Nephron progenitor cell (in vitro differentiated cells): ENCODE measurements at places on chromosomes 7 and 10.

- DNase-seq, result no peak
Observed at GRCh38 chr10:12091421-12091820, 22.7 kb downstream of the DHTKD1 start.

DNA sequence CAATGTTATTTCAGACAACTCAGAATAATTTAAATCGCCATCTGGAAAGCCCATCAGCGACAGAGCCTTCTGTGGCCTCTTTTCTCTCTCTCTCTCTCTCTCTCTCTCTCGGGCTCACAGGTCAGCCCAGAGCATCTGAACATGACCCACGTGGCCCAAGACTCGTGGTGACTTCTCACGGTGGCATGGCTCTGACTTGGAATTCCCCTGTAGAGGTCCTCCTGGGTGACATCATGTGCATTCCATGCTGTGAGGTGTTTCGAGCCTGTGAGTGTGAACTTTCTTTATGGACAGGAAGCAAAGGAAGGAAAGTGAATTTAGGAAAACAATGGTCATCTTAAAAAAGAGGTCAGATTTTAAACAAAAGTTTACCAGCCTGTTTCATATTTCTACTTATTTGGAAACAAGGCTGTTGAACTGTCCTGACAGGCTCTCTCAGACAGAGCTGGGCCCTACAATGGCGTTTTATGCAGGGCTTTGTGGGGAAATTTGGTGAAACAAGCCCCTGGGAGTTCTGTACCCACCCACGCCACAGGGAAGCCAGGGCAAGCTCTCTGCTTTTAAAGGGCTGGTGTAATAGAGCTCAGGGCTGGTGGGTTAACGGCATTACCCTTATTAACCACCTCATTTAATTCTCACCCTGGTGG lies 359.7 kb upstream of the ZNF32 start:
- no peak for DNase-seq

DNA sequence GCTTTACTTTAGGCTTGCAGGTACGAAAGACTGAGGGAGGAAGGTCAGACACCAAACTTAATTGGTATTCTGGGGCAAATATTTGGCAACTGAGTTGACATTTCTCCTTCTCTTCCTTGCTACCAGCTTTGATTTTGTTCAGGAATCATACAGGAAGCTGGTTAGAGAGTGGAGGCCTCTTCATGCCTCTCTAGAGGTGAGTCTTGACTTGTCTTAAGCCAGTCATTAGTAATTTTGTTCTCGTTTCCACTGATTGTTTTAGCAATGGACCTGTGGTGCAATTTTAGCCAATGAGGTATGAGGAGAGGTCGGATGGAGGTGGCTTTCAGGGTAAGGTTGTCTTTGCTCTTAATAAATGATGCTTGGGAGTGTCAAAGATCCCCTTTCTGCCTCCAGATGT lies 2.4 kb upstream of the RP9 start:
- no peak for DNase-seq

DNA sequence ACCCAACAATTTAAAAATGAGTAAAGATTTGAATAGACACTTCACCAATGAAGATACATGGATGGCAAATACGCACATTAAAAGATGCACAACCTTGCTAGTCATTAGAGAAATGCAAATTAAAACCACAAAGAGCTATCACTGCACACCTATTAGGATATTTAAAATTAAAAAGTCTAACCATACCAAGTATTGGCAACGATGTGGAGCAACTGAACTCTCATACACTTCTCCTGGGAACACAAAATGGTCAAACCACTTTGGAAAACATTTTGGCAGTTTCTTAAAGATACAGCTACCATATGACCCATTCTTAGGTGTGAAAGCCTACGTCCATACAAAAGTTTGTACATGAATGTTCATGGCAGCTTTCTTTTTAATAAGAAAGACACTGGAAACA lies 36.1 kb downstream of the DCLRE1C start:
- no peak for DNase-seq

- DNase-seq, result no peak
Observed at GRCh38 chr10:113053881-113054280, 103.8 kb downstream of the TCF7L2 start.

- DNase-seq, result no peak
Observed at GRCh38 chr7:32412471-32412870, 77.7 kb downstream of the LSM5 start.

DNA sequence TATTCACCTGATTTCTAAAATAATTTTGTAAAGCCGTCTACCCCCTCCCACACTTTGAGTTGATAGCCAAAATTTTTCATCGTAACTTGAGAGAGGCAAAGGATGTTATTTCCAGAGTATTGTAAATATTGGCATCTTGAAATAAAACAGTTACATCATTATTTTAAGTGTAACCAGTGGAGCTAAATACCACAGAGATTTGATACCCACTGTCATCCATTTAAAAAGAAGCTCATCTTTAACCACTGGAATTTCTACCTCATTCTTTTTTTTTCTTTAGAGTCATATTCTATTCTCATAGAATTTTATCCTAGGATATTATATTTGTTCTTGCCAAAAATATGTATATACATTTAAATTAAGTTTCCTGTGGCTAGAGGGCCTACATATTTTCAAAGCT lies 48.6 kb downstream of the CAMK1D start:
- DNase-seq, result no peak

DNA sequence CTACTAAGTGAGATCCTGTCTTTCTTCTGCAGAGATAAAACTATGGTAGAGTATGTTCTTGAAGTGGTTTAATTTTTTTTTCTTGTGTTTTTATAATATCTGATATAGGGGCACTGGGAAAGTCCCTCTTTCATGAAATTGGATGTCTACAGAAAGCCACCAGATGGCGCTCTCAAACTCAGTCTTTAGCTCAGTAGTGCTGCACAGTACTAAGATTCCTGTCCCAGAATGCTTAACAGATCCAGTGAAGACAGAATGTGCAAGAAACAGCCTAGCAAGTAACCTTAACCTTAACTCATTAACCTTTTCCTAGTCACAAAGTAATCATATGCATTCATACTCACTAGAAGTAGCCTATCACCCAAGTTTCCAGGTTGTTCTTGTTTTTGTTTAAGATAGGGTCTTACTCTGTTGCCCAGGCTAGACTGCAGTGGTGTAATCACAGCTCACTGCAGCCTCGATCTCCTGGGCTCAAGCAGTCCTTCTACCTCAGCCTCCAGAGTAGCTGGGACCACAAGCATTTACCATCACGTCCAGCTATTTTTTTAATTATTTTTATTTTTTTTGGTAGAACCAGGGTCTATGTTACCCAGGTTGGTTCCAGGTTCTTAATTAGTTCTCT lies 56.7 kb downstream of the IDE start:
- peak; percentile 59 for DNase-seq
